ENCODE measurements at places on chromosomes 7 and 10. TPM values are rescaled to one million over a fixed set of nuclear protein-coding genes. Genes with fewer than 3 reads are reported as not detected.

DNA sequence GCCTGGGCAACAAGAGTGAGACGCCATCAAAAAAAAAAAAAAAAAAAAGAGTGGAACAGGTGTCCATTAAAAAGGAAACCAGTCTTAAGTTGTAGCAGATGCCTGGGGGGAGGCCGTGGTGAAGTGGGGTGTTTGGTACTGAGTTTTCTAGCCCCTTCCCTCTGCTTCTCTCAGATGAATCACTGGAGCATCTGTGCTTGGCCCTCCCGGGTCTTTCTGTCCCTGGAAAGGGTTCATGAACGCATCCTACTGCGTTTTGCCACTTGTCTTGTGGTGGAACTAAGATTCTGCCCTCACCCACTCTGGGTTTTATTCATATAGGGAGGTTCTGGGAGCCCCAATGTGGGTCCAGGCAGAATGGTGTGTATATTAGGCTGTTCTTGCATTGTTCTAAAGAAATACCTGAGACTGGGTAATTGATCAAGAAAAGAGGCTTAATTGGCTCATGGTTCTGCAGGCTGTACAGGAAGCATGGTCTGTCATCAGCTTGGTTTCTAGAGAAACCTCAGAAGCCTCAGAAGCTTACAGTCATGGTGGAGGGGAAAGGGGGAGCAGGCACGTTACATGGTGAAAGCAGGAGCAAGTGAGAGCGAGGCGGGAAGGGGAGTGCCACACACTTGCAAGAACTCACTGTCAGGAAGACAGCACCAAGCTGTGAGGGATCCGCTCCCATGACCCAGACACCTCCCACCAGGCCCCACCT, 63.5 kb downstream of the CAMK1D start:
- DNase-seq = no peak
- H3K4me1 ChIP-seq = peaks cover 14% of the 10 kb centered on the region
- H3K36me3 ChIP-seq = no peaks in the 10 kb centered on the region
- H3K27me3 ChIP-seq = no peaks in the 10 kb centered on the region
- no peak overlapping the region for H3K27ac ChIP-seq

DNA sequence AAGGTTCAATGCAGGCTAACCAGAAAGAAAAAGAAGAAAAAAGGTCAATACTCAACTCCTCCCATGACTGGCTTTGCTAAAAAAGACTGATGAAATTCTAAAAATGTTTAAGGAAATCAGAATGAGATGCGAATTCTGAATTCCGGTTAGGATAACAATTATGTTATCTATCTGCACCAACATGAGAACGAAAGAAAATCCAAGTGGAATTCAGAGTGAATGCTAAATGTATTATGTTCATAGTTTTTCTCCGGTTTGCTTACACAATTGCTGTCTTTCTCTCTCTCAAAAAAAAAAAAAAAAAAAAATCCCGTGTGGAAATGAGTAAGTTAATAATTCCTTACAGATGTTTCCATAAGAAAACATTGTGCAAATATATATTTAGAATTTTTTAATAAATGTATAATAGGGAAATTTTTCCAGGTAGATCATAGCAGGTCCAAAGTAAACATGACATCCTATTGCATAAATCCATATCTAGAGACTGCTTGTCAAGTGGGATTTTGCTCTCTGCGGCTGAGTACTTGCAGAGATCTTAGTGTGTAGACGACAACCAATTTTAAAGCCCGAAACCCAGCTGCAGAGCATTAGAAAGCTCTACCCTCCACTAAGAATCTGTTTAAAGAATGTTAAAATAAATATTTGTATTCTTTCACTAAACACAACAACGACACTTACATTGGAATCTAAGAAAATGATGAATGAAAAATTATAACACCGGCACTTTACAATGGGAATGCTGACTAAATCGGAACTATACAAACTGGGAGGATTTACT, 104.0 kb downstream of the JAZF1 start:
- no peak for DNase-seq
- H3K4me1 ChIP-seq = peaks cover 8% of the 10 kb centered on the region
- H3K27me3 ChIP-seq = no peaks in the 10 kb centered on the region

DNA sequence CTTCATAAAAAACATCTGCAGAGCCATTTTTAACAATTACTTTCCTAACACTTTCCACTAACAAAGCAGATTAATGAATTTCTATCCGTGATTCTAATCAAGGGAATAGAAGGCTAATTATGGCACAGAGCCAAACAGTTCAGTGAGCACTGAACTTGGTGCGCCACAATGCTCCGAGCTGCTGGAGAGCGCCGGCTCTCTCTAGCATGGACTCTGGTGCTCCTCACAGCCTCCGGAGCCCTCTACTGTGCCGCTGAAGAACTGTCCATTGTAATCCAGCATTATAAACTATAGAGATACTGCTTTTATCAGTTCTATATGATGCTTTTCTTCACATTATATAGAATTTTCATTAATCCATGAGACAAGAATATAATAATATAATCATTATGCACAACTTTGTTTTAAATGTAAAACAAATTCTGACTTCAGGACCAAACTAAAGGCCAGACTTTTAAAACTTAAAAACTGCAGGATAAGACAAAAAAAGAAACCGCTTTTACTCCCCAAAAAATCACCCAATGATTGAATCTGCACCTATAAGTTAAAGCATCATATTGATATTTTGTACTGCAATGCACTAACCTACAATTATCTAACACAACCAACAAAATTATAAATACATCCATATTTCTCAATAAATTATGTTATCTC, 123.6 kb downstream of the RNF32 start:
- H3K4me1 ChIP-seq = peaks cover 7% of the 10 kb centered on the region
- H3K27me3 ChIP-seq = no peaks in the 10 kb centered on the region
- no peak overlapping the region for H3K4me3 ChIP-seq
- no peak overlapping the region for H3K27ac ChIP-seq

DNA sequence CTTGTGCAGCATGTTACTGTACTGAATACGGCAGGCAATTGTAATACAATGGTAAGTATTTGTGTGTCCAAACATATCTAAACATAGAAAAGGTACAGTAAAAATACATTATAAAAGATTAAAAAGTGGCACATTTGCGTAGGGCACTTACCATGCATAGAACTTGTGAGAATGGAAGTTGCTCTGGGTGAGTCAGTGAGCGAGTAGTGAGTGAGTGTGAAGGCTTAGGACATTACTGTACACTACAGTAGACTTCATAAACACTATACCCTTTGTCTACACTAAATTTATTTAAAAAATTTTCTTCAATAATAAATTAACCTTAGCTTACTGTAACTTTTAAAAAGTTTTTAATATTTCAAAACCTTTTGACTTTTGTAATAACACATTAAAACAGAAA, 37.5 kb downstream of the BPGM start:
- H3K4me3 ChIP-seq = no peak overlapping the region
- H3K4me1 ChIP-seq = no peaks in the 10 kb centered on the region
- peaks cover 17% of the 10 kb centered on the region for H3K36me3 ChIP-seq
- no peaks in the 10 kb centered on the region for H3K27me3 ChIP-seq
- no peak for DNase-seq

DNA sequence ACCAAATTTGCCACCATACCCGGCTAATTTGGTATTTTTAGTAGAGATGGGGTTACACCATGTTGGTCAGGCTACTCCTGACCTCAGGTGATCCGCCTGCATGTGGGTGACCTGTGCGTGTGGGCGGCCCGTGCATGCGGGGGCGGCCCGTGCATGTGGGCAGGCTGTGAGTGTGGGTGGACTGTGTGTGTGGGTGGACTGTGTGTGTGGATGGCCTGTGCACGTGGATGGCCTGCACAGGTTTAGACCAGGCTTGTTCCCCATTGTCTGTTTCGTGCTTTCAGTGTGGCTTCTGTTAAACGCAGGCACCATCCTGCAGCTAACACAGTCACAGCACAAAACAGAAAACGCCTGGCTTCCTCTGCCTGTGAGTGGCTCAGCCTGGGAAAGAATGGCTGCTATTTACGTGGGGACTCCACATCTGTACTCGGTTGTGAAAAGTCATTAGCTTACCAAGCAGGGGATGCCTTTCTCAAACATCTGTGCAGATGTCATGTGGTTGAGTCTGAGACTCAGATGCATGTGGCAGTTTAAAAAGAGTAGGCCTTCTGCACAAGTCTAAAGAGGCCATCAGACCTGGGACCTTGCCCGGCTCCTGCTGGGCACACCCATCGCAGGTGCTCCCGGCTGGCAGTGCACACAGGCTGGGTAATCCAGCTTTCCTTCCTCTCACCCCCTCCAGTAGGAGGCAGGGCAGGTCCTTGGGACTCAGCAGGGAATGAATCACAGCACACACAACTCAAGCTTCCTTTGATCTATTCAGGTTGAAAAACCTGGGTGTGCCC, 91.6 kb downstream of the COBL start:
- H3K36me3 ChIP-seq = no peaks in the 10 kb centered on the region
- H3K4me3 ChIP-seq = no peak overlapping the region
- no peaks in the 10 kb centered on the region for H3K27me3 ChIP-seq
- DNase-seq = peak; percentile 72

GRCh38 chr10:31515819-31516402, 196.9 kb downstream of the ZEB1 start:
- peaks cover 25% of the 10 kb centered on the region for H3K36me3 ChIP-seq
- no peak overlapping the region for H3K27ac ChIP-seq
- DNase-seq = no peak
- no peak overlapping the region for H3K4me3 ChIP-seq
- no peaks in the 10 kb centered on the region for H3K27me3 ChIP-seq

DNA sequence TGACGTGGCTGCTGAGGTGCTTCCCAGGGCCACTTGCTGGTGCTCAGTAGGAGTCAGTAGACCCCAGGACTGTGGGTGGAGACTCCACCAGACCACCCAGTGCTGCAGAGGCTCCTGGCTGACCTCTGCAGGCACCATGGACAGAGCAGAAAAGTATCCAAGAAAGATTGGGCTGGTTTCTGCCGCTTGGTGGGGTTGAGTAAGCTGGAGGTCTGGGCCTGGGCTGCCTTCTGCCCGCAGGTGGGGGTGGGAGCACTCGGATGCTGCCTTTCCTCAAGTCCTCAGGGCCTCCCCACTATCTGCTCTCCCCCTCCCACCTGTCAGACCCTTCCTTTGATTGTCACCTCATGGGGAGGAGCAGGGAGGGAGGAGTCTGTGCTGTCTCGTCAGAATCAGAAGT, 91.6 kb downstream of the WDR37 start:
- DNase-seq = no peak
- no peaks in the 10 kb centered on the region for H3K36me3 ChIP-seq
- H3K27me3 ChIP-seq = peaks cover 7% of the 10 kb centered on the region
- H3K27ac ChIP-seq = no peak overlapping the region
- H3K4me3 ChIP-seq = no peak overlapping the region

DNA sequence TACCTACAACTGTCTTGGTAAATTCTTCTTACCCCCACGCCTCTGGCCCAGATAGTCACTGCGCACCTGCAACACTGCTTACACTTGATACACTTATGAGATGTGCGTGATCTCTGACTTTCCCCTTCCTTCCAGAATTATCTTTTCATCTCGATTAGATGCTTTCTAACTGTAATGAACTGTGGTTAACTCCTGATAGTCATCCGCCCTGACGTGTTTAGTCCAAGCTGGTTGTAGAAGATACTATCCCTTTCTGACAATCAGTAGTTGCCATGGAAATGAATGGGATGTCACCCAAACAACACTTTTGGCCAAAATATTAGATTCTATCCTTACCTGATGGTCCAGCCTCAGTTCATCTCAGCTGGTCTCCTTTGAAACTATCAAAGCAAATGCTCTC, 241.5 kb downstream of the ADAM12 start:
- no peaks in the 10 kb centered on the region for H3K36me3 ChIP-seq
- no peak overlapping the region for H3K4me3 ChIP-seq
- H3K27me3 ChIP-seq = no peaks in the 10 kb centered on the region
- no peak for DNase-seq

GRCh38 chr7:73908123-73908611, 47.2 kb downstream of the TMEM270 start:
- no peak overlapping the region for H3K4me3 ChIP-seq
- H3K27ac ChIP-seq = no peak overlapping the region
- peak; percentile 21 for DNase-seq
- H3K27me3 ChIP-seq = no peaks in the 10 kb centered on the region

DNA sequence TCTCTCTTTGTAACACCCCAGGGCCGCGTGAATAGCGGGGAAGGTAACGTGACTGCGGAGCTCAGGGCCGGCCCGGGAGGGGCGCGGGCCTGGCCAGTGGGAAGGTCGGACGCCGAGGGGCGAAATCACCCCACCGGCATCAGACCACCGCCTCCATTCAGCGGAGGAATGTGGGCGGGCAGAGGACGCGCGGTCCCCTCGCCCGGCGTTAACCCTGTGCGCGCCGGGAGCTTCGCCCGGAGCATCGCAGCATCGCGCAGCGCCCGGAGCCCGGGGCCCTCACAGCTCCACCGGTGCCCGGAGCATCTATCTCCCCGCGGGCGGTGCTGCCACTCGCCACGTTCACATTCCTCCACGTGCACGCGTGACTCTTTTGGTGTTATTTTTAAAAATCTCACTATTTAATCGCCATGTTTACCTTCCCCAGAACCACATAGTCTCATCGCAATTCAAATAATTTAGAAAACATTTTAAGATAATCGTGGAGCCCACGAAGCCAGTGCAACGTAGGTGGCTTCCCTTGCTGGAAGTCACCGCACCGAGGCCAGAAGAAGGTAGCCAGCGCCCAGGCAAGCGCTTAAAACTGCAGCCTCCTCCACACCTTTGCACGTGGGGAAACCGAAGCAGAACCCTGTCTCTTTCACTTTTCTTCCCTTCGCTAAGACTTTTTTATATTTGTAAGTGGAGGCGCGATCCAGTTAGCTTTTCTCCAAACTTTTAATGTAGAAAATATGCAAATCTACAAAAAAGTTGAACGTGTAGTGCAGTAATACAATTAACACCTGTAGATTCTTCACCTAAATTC, 21.8 kb downstream of the FGFBP3 start:
- H3K27ac ChIP-seq = no peak overlapping the region
- DNase-seq = no peak
- H3K36me3 ChIP-seq = no peaks in the 10 kb centered on the region

GRCh38 chr10:100847440-100847839, 65.3 kb upstream of the SLF2 start:
- no peaks in the 10 kb centered on the region for H3K36me3 ChIP-seq
- no peaks in the 10 kb centered on the region for H3K4me1 ChIP-seq
- peaks cover 41% of the 10 kb centered on the region for H3K27me3 ChIP-seq
- no peak for DNase-seq
- H3K27ac ChIP-seq = no peak overlapping the region

GRCh38 chr10:34886906-34887642, 72.0 kb upstream of the PARD3 start:
- no peaks in the 10 kb centered on the region for H3K4me1 ChIP-seq
- DNase-seq = no peak
- no peak overlapping the region for H3K27ac ChIP-seq
- no peaks in the 10 kb centered on the region for H3K36me3 ChIP-seq
- no peak overlapping the region for H3K4me3 ChIP-seq
- H3K27me3 ChIP-seq = no peaks in the 10 kb centered on the region

SYT15 gene
- 34.5 TPM for total RNA-seq

PHYHIPL gene
- total RNA-seq = not detected

THNSL1 gene
- 2.7 TPM for total RNA-seq

MMD2 gene
- total RNA-seq = not detected

TECPR1 gene
- total RNA-seq = 50.1 TPM

IKZF1 gene
- 61.9 TPM for total RNA-seq

CDHR3 gene
- 28.7 TPM for total RNA-seq

All from lower lobe of right lung (tissue), 2 donors.